Putamen (tissue), 1 donor: ENCODE measurements at places on chromosomes 7 and 10.

GRCh38 chr7:50409856-50410745 is 40.0 kb downstream of the FIGNL1 start:
- no peak for DNase-seq

DNA sequence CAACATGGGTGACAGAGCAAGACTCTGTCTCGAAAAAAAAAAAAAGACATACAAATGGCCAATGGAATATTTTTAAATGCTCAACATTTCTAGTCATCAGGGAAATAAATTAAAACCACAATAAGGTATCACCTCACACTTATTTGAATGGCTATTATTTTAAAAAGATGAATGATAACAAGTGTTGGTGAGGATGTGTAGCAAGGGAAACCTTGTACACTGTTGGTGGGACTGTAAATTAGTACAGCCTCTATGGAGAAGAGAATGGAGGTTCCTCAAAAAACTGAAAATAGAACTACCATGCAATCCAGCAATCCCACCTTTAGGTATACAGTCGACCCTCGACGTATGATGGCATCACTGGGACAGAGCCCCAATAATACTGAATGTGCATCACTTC is 65.4 kb upstream of the DIP2C start:
- no peak for DNase-seq

GRCh38 chr7:43880596-43880995 is 11.3 kb upstream of the MRPS24 start:
- no peak for DNase-seq

- DNase-seq, result no peak
Measured at GRCh38 chr7:121530227-121531174, 134.4 kb upstream of the FAM3C start.

GRCh38 chr10:121998462-121998861 is 9.5 kb downstream of the TACC2 start:
- DNase-seq, result no peak

DNA sequence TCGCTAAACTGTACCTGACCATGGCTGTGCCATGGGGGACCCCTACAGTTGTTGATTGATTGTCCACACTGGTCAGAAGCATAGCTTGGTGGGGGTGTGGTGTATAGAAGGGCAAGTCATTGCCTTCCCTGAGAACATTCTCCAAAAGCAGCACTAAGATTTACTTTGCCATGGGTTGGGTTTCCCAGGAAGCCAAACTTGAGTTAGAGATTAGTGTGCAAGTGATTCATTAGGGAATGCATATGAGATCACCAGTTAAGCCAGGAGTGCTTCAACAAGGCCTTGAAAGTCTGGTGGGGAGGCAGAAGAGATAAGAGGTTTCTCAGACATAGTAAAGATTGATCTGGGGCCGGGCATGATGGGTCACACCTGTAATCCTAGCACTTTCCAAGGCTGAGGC is 21.4 kb upstream of the TPST1 start:
- DNase-seq, result no peak

- DNase-seq, result no peak
Measured at GRCh38 chr10:3570855-3571266, 214.1 kb downstream of the KLF6 start.

- no peak for DNase-seq
Measured at GRCh38 chr7:138584283-138584682, 116.9 kb downstream of the SVOPL start.

- DNase-seq, result no peak
Measured at GRCh38 chr7:14380881-14381280, 391.4 kb upstream of the ETV1 start.

- no peak for DNase-seq
Measured at GRCh38 chr10:6423004-6423403, 157.1 kb downstream of the PRKCQ start.

GRCh38 chr10:14875941-14876340 is 2.7 kb upstream of the SUV39H2 start:
- no peak for DNase-seq

DNA sequence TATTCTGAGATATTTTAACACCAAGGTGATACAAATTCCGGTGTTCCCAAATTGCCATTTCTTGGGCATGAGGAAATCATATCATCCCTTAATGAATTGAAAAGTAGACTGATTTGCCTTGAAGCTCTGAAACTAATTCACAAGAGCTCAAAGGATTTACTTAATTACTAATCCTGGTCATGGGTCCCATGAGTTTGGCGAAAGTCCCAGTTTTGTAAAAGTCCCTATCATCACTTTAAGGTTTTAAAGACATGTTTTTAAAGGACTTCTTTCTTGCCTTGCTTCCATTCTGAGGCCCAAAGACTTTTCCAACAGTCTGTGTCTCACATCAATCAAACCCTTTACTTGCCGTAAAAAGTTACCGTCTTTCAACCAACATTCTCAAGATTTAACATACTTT is 377.9 kb downstream of the DNAJB9 start:
- no peak for DNase-seq

DNA sequence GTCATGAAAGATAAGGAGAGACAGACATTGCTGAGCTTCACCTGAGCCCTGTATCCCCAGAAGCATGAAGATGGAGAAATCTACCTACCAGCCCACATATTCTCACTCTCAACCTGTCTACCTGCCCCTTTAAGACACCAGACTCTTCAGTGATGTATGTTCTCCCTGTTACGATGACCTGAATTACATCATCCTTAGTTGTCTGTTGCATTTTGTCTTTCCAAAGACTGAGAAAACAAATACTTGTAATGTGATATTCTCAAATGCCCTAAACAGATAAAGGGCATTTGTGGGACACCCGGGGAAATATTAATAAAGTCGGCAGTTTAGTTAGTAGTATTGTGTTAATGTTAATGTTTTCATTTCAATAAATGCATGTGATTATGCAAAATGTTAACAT is 305.8 kb upstream of the IGFBP3 start:
- DNase-seq, result no peak

DNA sequence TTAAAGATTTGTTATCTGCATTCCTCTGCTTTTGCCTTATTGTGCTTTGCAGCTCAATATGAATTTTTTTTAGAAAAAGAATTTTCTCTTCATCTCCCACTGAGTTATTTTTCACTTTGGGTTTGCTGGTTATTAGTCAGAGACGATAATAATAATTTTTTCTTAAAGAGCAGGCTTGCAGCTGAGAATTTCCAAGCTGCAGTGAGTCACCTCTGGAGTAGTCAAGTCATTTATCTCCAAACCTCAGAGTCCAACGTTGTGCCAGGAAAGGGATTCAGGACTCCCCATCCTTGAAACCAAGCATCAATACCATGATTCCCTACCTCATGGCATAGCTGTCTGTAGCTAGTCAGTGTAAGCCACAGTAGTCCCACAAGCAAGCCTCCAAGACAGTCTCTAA is 15.2 kb upstream of the EGR2 start:
- DNase-seq, result no peak

DNA sequence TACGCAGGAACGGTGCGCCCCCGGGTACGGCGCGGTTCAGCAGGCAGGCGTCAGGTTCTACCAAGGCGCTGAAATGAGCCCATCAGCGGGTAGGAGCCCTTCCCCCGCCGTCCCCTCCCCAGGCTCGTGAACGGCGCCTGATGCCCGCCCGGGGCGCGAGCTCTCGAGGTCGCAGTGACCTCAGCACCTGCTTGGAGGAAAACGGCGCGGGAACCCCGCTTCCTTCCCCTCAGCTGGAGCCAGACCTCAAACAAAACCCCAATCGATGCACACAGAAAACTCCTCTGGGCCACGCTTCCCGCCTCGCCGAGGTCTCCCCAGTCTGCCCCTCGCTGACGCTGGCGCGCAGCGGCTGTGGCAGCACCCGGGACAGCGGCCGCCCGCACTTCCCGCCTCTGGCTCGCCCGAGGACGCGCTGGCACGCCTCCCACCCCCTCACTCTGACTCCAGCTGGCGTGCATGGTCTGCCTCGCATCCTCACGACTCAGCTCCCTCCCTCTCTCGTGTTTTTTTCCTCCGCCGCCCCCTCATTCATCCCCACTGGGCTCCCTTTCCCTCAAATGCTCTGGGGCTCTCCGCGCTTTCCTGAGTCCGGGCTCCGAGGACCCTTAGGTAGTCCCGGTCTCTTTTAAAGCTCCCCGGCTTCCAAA is 514 bp upstream of the GAD2 start:
- no peak for DNase-seq

- no peak for DNase-seq
Measured at GRCh38 chr7:137791930-137792329, 54.8 kb downstream of the DGKI start.

- no peak for DNase-seq
Measured at GRCh38 chr7:904847-905246, 28.5 kb downstream of the GET4 start.

- DNase-seq, result no peak
Measured at GRCh38 chr10:11264296-11265048, 246.8 kb downstream of the CELF2 start.

DNA sequence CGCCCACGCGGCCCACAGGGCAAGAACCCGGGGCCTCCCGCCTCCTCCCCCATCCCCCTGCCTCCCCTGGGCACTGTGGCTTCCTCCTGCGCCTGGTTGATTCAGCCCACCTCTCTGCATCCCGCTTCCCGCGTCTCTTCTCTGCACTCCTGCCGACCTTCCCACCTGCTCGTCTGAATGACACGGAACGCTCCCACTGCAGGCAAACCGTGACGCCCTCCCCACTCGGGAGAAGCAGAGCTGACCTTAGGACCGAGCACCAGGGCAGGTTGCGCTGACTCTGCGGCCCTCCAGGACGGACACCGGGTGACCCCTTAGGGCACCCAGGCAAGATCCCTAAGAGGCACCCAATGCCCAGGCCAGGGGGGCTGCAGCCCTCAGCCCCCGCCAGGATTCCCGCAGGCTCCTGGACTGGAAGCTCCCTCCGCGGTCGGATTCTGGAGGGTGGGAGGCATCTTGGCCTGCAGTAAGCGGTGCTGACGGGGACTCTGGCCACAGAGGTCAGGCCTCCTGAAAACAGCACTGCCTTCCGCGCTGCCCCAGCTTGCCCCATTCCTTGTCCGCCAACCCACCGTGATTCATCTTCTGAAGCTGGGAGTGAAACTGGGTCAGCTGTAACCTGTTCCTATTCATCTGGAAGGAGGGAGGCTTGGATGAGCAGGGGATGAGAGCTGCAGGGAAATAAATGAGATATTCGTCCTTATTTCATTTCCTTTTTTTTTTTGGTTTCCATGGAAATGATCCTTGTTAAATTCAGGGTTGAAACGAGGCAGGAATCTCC is 990 bp downstream of the CALML3 start:
- peak; percentile 79 for DNase-seq

DNA sequence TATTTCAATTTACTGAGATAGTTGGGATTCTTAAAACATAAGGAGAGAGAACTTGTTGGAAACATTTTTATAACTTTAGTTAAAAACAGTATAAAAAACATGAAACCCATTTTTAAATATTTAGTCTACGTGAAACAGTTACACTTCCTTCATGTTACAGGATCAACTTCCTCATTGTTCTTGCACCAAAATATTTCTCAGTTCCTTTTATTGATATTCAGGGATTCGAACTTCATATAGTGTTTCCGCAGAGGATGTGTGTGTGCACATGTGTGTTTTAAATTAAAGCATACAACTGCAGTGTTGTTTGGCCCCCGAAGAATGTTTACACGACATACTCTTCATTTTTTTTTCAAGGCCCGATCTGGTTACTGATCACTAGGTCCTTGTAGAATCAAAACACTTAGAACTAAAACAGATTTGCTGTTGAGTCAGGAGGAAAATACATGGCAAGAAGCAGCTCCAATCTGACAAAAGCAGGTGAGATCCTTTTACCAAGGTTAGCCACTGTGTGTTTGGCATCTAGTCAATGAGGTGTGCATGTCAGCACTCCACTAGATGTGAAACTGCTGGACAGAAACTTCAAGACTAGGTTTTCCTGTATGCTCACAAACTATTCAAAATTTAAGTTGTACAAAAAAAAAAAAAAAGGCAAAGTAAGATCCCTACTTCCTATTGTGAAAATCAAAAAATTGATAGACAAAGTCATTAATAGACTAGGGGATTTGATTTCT is 60.4 kb downstream of the INSYN2A start:
- no peak for DNase-seq

DNA sequence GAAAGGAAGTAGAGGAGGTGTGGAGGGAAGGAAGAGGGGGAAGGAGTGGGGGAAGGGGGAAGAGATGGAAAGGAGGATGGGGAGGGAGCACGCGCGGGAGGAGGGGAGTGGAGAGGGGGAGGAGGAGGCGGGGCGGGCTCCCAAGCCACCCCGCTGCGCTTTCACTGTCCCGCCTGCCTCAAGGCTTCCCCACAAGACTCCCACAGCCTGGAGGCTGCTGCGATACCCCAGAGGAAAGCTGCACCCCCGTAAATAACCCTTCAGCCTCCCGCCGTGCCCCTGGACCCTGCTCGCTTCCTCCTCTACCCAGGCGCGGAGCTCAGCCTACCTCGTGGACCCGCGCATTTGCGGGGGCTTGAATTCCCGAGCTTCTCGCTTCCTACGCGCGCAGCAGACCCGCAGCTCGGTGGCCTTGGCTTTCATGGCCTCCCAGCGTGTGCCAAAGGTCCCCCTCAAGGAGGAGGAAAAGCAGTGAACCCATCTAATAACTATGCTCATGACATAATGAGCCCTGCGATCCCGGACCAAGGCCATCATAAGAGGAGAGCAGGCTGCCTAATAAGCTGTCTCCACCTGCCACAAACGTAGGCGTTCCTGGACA is at the start of gene C10orf67:
C10orf67 (minus strand) TSS at position 557 of the 601 bp plus-strand sequence; CDS start at position 534, 23 bp downstream.
- peak; percentile 75 for DNase-seq

GRCh38 chr7:28748933-28749584 is 209.1 kb downstream of the TRIL start:
- no peak for DNase-seq

GRCh38 chr10:48439581-48440041 is 133.1 kb downstream of the MAPK8 start:
- no peak for DNase-seq

DNA sequence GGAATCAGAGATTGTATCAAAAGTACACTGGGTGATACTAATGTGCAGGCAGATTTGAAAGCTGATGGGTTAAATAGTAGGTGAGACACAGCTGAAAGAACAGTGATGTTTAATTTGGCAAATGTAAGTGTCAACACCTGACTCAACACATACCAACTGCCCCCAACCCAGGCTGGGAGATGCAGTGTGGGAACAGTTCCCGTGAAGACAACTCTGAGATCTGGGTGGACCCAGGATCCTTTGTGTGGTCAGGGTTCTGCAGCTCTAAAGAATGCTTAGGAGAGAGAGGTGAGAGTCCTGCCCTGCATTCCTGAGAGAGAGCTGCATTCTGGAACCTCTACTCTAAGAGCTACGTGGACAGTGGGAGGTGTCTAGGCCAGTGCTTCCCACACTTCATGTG is 479.7 kb downstream of the RPS24 start:
- no peak for DNase-seq

DNA sequence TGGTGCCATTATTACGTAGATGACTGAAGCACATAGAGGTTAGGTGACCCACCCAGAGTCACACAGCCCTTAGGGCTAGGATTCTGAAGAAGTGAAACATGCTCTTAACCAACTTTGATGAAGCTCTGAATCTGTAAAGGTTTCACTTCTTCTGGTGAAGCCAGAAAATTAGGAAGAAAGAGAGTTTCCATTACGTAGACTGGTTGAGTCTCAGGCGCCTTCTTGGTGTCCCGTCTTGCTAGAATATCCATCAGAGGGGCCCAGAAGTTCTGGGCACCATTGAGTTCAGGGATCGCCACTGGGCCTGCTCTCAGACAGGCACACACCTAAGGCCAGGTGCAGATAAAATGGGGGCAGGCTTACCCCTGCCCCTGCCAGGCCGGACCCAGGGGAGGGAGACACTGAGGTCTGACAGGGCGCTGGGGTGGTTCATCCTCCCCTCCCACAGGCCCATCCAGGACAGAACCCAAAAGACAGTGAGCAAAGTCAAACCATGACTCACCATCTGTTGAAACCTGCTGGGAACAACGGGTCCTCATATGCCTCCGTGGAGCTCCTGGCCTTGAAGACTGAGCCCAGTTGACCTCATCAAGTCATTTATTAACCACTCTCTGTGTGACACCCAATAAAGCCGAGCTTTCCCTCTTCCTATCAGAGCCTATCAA is 33.2 kb downstream of the DRGX start:
- peak; percentile 9 for DNase-seq

GRCh38 chr10:133475425-133475734 is 21.6 kb downstream of the SCART1 start:
- no peak for DNase-seq
